ENCODE measurements at places on chromosomes 4 and X.

- DNase-seq: no peak
These were observed 13.8 kb downstream of the CENPC start for GRCh38 chr4:67531379-67531962.

- no peak for DNase-seq
These were observed 221.6 kb upstream of the SPANXN4 start for GRCh38 chrX:142804085-142804484.

DNA sequence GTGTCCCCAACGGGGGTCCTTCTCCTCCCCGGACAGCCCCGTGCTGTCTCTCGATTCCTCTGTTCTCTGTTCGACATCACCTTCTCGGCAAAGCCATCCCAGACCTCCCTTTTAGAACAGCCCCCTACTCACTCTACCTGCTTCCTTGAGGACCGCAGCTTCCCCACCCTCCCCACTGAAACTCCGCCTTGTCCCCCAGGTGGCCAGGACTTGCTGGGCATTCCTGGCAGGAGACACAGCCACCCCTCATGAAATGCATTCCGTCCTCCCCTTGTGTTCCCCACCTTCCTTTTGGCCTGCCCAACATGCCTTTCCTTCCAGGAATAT lies 34.8 kb upstream of the GPR78 start:
- no peak for DNase-seq

DNA sequence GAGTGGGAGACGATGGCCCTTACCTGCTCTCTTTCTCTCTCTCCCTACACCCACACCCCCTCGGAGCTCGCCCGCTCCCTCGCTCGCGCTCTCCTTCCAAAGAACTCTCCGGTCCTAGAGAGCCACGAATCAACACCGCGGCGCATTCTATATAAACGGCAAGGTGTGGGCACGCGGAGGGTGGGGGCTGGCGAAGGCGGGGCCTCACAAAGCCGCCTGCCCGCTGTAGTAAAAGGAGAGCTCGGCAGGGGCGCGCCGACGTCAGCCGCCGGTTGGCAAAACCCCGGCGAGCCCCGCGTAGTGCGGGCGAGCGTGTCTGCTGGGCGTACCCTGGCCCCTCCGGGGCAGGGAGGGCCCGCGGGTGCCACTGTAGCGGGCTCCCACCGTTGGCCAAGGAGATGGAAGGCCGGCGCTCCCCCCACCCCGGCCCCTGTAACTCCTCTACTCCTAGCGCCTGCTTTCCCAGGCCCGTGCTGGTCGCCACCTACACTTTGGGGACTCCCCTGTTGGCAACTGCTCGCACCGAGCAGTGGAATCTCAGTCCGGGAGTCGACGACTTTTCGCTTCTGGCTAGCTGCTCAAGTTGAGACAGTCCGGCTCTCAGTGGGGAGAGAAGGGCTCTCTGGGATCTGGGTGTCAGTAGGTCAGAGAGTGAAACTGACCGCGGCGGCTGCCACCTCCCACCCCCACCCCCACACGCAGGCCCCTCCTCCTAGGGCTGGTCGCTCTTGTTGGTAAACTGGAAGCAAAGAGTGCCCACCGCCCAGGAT lies 325.5 kb upstream of the F9 start:
- DNase-seq: no peak

- DNase-seq: no peak
These were observed 17.6 kb downstream of the LNX1 start for GRCh38 chr4:53573696-53574095.

DNA sequence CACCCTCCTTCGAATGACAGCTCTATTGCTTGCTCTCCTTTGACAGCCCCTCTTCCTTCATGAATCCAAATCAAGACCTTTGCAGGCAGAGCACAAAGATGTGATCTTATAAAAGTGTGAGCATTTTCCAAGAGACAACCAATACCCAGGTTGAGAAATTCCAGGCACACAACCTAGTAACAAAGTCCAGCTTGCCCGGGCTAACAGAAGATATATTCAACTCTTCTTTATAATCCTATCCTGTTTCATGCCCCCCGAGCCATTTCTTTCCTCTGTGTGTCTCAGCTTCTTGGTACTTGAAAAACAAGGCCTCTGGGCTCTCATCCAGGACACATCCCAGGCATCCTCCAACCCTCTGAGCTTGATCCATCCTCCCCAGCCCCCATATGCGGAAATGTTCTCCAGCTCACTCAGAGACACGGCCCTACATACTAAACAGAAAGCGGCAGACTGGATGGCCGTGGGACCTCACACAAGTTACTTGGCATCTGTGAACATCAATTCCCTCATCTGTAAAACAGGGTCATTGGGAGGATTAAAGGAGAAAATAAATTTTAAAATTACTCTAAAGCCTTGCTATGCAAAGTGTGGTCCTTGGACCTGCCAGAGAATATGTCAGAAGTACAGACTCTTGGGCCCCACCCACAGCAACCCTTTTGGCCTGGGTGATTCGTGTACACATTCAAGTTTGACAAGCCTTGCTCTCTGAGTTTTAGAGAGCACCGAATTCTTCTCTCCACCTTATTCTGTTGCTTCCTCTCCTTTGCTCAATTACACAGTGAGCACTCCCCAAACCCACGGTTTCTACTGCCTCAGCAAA lies 627.0 kb downstream of the BCOR start:
- DNase-seq: no peak

GRCh38 chrX:43676971-43677572 lies 21.0 kb downstream of the MAOA start:
- DNase-seq: no peak

- peak; percentile 33 for DNase-seq
These were observed 24.8 kb downstream of the CYTL1 start for GRCh38 chr4:4994312-4995097.

DNA sequence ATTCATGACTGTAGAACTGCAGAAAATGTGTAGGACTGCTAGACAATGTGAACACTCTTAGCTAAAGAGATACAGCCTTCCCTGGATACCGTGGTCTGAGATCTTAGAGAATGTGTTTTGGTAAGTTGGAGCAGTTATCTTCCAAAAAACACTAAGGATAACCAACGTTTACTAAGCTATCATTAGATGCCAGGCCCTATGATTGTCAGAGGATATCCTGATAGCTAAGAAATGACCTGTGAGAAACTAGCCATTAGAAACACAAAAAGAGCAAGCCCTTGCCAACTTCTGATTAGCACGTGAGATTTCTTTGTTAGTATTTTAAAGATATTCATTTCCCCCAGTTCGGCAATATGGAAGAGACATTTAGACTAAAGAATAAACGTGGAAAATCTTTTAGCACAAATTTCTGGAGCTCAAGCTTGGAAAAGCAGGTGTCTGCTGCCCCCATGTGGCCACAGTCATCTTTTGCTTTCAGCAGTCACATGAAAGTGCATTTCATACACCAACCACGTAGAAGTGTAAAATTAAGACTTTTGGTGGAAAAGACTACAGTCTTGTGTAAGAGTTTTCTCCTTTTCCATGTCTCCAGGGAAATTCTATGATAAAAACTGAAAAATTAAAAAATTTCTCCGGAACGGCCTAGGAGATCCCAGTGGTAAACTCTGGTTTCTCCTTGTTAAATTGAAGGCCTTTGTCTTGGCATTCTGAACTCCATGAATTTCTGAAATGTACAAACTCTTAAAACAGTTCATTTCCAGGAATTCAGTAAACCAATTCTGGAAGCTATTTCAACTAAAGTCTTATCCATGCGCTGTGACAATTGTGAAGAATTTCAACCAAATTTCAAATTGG lies 136.4 kb downstream of the ZNF674 start:
- DNase-seq: no peak

GRCh38 chr4:139843641-139844040 lies 178.0 kb downstream of the MGST2 start:
- DNase-seq: no peak

DNA sequence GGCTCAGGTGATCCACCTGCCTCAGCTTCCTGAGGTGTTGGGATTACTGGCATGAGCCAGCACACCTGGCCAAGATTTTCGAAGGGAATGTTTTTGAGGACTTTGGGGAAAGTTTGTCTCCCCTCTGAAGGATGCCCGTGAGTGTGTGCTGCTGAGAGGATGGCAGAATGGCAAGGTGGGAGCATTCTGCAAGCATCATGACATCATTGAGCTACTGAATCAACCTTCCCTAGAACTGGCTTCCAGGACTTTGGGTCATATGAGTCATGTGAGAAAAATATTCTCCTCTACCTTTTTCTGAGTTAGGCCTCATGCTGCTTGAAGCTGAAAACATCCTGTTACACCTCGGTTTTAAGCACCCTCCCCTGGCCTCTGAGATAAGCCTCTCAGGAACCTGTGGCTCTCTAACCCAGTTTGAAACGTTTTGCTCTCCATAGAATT lies 31.0 kb downstream of the TMEM131L start:
- DNase-seq: no peak

DNA sequence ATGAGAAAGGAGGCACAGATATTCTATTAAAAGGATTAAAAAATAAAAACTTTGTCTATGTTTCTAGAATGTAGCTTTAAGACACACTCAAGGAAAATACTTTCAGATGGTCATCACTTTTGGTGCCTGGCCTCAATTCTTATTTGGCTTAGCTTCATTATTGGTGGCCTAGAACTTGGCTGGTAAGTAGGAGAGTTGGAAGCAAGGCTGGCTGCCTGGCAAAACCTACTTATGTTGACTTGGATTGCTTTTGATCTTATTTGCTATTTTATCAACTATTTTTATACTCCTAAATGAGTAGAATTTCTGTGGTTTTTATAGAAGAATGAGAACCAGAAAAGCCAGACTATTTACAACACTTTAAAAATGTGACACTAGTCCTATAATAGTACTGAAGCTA lies 35.3 kb upstream of the JADE3 start:
- DNase-seq: no peak

DNA sequence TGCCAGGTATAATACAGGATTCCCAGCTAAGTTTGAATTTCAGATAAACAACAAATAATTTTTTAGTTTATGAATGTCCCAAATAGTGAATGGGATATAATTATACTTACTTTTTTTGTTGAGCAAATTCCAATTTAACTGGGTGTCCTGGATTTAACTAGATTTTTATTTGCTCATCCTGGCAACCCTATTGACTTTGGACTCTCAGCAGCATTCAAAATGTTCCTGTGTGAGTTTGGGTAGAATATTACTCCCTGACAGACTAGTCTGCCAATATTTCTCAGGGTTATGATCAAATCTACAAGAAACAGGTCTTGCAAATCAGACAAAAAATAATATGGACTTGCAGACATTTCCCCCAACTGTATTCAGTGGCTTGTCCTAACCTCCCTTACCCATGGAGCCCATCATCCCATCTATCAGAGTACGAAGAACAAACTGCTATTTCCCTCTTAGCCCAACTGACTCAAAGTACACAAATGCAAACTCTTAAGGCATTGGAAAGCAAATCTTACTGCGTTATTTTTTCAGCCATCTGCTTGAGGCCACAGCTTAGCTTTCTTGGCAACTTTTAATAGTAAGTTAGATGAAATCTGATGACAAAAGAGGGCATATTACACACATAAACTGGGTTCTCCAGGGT lies 20.7 kb downstream of the SETD7 start:
- DNase-seq: no peak

- DNase-seq: peak; percentile 32
These were observed 15.2 kb downstream of the GAB1 start for GRCh38 chr4:143351774-143352451.

DNA sequence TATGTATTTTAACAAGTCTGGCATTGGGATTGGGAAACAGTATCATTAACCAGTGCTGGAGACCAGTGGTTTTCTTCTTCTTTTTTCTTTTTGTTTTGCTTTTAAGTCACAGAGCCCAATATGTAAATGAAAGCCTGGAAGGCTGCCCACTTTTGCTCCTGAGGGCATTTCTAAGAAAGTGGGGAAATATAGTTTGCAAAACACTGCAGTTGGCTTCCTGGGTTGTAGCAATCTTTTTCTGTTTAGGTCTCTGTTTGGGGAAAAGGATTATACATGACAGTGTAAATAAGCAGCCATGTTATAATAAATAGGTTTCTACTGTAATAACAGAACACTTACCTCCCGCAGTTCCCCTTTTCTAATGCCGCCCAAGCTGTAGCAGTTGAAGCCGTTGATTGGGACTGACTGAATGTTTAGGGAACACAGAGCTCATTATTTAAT lies 105.5 kb downstream of the TMEM164 start:
- no peak for DNase-seq

DNA sequence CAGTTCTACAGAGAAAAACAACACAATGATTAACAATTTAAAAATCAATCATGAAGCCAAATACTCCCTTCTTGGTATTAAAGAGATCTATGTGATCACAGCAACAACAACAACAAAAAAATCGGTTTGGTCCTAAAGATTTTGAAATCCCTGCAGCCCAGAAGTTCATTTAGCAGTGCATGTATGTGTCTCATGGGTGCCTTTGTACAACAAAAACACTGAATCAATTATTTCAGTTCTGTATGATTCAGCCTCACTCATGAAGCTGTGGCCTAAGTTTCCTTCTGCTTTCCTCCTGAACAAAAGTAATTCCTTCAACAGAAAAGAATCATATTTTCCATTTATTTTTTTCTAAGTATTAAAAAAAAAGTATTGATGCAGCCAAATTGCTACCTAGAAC lies 393.4 kb upstream of the NDST3 start:
- no peak for DNase-seq

GRCh38 chr4:121213940-121214339 lies 49.8 kb upstream of the TNIP3 start:
- no peak for DNase-seq

DNA sequence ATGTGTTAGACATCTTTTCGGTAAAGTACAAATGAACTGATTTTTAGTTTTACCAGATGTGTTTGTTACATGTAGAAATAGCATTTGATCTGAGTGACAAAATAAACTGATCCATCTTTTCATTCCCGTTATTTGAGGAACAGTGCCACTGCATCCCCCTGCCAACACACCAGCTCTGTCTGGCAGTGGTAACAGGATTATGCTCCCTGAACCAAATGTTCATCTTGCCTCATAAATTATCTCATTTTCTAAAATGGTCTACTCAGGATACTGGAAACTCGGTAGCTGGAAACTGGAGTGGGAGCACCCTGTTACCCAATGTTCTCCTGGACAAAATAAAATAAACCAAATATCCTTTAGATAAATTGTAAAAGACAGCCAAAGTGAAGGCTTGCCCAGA lies 171.6 kb downstream of the FAT4 start:
- DNase-seq: no peak

- no peak for DNase-seq
These were observed 16.9 kb downstream of the GLRA2 start for GRCh38 chrX:14546190-14546589.

DNA sequence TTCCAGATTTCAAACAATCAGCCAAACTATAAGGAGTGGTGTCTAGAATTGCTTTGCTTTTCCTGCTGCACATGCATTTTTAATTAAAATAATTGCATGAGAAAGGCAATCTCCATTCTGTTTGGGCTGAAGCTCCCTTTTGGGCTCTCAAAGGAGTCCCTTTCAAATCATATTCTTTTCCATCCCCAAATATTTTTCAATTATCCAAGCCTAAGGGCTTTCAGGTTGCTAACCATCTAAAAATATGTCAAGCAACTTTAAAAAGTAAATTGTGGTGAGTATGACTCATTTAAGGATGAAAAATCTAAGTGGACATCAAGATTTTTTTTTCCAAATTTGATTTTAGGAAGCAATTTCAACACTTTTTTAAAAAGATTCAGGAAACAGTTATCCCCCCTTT lies 28.4 kb downstream of the PIR start:
- DNase-seq: no peak

GRCh38 chrX:138982365-138982764 lies 270.8 kb upstream of the FGF13 start:
- no peak for DNase-seq

GRCh38 chr4:108117418-108118182 lies 51.1 kb downstream of the LEF1 start:
- no peak for DNase-seq

GRCh38 chr4:105181259-105181658 lies 34.6 kb downstream of the TET2 start:
- no peak for DNase-seq

All from NCI-H774 (cell line).